ENCODE measurements at places on chromosomes 1 and 21. TPM values are rescaled to one million over a fixed set of nuclear protein-coding genes. Genes with fewer than 3 reads are reported as not detected.

The CD1B gene
- total RNA-seq: not detected

The WARS2 gene
- total RNA-seq: 11.2 TPM

DNA sequence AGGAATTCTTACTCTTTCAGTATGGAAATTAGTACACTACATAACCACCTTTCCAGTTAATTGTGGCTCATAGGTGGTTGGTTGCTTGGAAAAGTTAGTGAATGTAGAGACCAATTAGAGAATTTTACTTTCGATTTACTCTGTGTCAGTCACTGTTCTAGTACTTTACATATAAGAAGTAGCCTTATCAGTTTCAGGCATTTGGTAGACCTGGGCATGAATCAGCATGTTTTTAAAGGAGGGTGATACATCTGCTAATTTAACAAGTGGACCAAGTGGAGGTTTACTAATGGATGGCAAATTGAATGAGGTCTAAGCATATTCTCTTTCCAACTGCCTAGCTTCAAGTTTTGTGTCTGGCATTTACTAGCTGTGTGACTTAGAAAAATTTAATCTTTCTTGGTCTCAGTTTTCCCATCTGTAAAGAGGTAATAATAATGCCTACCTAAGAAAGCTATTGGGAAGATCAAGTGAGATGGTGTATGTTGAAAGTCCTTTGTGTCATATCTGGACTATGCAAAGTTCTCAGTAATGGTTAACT lies 1158.6 kb downstream of the PLA2G4A start:
- no peak for DNase-seq

The SPATA21 gene
- not detected for total RNA-seq

- DNase-seq: no peak
These were observed 72.9 kb downstream of the LBR start for GRCh38 chr1:225354906-225355305.
